ENCODE measurements at places on chromosomes 16 and 17.

GRCh38 chr16:4882633-4883285 lies 35.5 kb downstream of the UBN1 start:
- DNase-seq, result no peak

- DNase-seq, result no peak
Measured at GRCh38 chr16:70257391-70257790, 5.7 kb upstream of the EXOSC6 start.

DNA sequence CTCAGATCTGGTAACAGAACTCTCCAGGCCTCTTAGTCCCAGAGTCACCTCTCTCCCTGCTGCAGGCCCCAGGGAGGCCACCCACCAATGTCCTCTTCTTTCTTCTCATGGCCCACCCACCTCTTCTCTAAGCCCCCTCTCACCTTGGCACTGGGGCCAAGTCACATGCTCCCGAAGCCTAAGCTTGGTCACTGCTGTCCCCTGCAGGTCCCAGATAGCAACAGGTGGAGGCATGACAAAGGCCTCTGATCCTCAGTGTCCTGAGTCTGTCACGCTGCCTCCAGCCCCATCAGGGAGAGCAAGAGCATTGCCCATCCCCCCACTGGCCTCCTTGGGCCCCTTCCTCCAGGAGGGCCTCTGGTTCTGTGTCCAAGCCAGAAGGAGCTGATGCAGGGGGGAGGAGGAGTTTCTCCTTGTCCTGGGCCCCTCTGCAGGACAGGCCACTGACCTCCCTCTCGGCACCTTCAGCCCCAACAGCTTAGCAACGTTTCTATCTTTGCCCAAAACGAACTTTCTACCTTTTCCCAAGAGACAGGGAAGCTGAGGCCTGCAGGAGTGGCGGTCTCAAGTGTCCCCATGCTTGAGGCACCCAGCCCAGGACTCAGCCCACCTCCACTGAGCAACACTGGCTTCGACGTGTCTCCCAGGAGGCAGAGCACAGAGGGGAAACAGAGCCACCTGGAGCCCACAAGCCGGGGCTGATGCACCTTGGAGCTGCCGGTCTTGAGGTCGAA lies 8.6 kb downstream of the P2RX1 start:
- no peak for DNase-seq

- DNase-seq, result no peak
Measured at GRCh38 chr16:87919681-87919994, 16.7 kb downstream of the CA5A start.

DNA sequence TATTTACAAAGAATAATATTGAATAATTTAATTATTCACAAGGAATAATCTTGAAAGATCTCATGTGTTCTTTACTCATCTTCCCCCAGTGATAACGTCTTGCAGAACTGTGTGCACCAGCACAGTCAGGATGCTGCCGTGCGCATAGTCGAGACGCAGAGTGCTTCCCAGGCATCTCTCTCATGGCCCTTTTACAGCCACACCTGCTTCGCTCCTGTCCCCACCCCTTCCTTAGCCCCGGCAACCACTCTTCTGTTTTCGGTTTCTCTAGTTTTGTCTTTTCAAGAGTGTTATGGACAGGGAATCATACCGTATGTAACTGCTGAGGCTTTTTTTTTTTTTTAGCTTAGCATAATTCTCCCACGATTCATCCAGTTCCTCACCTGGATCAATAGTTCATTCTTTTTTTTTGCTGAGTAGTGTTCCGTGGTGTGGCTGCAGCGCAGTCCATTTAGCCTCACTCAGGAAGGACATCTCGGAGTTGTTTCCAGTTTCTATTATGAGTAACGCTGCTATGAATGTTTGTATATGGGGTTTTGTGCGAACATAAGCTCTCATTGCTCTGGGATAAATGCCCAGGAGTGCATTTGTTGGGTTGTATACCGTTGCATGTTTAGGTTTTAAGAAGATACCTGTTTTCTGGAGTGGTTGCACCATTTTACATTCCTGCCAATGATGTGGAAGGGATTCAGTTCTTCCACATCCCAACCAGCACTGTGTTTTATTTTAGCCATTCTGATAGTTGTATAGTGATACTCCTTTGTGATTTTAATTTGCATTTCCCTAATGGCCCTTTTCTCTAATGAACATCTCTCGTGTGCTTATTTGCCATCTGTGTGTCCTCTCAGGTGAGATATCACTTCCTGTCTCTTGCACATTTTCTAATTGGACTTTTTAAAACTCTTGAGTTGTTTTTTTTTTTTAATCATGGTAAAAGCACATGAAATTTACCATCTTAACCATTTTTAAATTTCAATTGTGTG lies 47.6 kb downstream of the SEC14L1 start:
- DNase-seq, result no peak

DNA sequence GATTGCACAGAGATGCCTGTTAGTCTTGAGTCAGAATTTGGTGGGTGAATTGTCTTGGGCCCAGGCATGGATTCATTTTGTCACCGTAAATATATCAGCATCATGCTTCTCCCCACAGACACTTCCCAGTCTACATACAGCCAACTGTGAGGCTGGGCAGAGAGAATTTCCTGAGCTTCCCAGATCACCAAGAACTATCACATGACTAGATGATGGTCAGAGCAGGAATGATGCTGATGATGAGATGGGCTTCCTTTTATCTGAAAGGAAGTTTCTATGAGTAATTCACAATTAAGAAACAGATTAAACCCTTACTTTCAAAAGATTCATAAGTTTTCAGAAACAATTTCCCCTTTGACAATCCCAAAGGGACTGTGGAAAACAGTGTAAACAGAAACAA lies 323 bp upstream of the KRTAP9-9 start:
- DNase-seq, result no peak

GRCh38 chr17:34755371-34755770 lies 176.0 kb downstream of the TMEM132E start:
- peak; percentile 8 for DNase-seq

- no peak for DNase-seq
Measured at GRCh38 chr16:49017501-49017900, 264.1 kb downstream of the CBLN1 start.

DNA sequence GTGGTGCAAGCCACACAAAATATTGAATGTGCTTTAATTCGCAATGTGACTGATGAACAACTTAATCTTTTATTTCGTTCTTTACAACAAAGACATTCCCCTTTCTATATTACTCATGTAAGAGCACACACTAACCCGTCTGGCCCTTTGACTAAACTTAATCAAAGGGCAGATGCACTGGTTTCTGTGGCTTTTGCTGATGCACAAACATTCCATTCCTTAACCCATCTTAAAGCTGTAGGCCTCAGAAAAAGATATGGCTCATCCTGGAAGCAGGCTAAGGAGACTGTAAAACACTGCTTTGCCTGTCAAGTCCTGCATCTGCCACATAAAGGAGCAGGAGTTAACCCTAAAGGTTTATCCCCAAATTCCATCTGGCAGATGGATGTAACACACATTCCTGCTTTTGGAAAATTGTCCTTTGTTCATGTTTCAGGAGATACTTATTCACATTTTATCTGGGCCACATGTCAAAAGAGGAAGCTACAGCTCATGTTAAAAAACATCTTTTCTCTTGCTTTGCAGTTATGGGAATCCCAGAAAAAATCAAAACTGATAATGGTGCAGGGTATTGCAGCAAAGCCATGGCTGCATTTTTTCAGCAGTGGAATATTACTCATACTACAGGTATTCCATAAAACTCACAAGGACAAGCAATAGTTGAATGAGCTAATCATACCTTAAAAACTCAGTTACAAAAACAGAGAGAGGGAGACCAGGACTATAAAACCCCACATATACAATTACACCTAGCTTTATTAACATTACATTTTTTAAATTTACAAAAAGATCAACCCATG lies 137.2 kb downstream of the AHSP start:
- DNase-seq, result no peak
